ENCODE measurements at places on chromosomes 6 and 20.

- no peak for DNase-seq
Measured at GRCh38 chr6:44404022-44404714, 16.7 kb downstream of the CDC5L start.

- no peak for DNase-seq
Measured at GRCh38 chr20:38115205-38115604, 49.9 kb downstream of the TGM2 start.

DNA sequence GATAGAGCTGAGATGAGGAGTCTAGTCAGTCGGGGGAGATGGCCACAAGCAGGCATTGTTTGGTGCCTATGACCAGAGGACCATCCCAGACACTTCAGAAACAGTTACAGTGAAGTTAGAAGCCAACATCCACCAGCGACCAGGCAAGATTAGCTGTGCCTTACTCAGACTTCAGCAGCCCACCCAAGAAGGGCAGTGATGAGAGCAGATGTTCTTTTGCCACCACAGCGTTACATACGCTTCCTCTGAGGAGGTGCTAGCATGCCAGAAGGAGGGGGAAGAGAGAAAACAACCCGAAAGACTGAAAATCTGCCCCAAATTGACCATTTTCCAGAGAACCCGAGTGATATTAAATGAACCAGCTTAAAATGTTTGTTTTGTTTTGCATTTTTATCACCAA, 186.8 kb downstream of the PRL start:
- no peak for DNase-seq

- DNase-seq = no peak
Measured at GRCh38 chr6:100304575-100304974, 160.1 kb downstream of the SIM1 start.

- DNase-seq = no peak
Measured at GRCh38 chr20:15653396-15654207, 919.6 kb downstream of the KIF16B start.

GRCh38 chr6:35778437-35778836, 2.0 kb downstream of the CLPSL2 start:
- no peak for DNase-seq

DNA sequence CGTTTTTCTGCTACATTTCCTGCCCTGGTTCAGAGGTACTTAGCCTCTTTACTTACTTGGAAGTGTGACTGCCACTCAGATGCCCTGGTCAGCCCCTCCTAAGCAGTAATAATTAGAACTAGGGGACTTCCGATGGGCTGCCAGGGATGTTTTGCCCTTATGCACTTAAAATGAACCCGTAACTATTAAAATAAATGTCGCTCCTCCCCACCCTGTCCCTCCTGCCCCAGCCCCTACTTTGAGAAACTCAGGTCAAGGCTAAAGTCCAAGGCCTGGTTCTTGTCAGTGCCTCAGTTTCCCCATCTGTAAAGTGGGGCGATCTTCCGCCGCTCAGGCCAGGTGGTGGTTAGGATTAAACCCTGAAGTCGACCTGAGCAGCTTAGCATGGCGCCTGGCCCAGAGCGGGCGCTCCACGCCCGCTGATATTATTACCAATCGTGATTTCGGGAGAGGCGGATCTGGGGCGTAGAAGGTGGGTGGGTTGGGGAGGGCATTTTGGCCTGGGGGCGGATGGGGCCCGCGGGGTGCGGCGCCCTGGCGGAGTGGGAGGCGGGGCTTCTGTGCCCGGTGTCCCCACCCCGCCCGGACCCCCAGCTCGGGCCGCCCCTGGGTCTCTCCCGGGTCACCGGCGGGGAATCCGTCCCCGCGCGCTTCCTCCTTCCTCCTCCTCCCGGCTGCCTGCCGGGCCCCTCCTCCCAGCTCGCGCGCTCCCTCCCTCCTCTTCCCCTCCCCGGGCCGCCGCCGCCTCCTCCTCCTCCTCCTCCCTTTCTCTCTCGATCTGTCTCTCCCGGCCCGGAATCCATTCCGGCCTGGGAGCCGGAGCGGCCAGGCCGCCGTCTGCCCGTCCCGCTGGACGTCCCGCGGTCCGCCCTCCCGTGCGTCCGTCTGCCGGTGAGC, at the start of gene SRC:
TSS of gene SRC (plus strand) at position 802 of the 897 bp plus-strand sequence. CDS start 38,014 bp downstream, outside the sequence.
- DNase-seq = no peak

DNA sequence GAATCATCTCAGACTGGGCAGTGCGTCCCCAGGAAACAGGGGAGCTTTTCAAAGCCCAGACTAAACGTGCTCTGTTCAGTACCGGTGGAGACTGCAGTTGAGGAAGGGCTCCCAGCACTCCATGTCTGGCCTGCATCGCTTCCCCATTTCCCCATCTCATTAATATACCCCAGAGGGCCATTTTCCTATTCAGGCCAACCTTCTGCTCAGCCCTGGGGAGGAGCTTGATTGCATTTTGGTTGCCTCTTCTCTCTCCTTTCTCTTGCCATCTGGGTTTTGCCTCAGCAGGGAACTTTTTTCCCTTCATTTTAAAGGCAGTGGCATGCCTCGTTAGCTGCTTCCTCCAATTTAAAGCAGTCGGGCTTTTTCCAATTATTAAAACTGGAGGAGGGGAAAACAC, 394.3 kb upstream of the SOX4 start:
- DNase-seq = no peak
